ENCODE measurements at places on chromosomes 12 and 14.

DNA sequence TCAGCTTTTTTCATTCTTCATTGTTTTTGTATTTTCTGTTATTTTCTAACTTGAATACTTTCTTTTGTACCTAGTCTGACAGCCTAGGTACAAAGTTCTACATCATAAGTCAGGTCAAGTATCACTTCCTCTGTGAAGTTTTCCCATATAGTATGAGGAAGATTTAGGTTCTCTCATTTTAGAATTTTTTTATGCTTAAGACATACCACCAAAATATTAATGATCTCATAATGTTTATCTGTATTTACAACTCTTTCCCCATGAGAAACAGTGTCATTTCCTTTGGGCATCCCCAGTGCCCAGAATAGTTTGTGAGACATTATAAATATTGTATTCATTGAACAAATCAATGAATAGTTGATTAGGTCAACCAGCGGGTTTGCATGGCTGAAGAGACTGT, 3.1 kb upstream of the ATF7IP start:
- no peak for DNase-seq

DNA sequence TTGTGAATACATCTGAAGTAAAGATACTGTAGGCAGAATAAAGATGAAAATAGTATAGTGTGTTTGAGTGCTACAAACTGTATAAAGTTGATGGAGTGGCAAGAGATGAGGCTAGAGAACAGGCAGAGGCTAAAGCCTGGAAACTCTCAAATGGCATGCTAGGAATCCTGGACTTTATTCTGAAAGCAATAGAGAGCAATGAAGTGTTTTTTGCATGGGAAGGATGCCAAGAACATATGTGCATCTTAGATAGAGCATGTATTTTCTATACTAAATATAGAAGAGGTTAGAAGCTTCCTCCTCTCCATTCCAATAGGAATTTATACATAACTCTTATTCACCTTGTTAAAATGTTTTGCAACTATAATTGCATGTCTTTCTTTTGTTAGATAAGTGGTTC, 86.3 kb upstream of the TMTC2 start:
- DNase-seq, result no peak

DNA sequence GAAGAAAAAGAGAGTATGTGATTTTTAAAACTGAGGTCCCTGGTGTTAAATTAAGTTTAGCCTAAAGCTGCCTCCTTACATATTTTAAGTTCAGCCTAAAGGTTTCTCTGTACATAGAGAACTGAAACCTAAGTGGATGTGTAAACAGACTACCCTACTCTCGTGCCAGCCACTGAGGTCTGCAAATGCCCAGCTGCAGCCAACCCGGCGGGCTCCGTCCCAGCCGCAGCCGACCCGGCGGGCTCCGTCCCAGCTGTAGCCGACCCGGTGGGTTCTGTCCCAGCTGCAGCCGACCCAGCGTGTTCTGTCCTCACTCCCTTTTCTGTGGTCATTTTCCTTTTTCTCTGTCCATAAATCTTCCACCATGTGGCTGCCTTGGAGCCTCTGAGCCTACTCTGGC, 97.2 kb upstream of the SFSWAP start:
- DNase-seq, result no peak

DNA sequence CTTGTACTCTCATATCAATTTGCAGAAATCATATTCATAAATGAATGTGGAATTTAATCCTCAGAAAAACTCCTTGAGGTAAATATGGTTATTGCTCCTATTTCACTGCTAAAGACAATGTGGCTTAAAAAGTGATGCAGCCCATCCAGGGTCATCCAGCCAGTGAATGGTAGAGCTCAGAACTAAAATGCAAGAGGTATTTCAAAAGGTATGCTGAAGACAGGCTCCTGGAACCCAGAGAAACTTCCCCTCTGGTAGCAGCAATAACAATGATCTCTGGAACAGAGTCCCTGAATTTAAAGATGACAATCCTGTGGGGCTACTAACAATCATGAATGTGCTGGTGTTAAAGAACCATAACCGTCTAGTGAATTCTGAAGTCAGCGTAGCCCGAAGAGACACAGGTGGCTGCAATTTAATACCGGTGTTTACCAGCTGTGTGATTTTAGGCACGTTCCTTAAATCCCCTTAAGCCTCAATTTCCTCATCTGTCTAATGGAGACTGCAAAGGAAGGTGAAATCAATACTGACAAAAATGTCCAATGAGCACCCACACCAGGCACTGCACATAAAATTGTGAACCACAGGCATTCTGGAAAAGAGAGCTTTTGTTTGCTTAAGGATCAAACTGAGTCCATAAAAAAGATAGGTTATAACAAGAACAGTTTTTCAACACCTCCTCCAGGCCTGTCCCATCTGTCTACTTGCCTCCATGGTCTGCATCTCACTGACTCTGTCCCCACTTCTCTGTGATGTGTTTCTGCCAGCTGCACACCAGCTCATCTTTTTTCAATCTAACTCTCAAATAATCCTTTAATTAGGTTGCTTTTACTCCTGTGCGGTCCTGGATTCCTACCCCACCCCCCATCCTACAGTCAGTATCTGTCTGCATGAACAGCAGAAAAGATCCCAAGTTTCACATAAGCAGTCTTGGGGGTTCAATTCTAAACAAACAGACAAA, 10.5 kb downstream of the TM7SF3 start:
- no peak for DNase-seq

DNA sequence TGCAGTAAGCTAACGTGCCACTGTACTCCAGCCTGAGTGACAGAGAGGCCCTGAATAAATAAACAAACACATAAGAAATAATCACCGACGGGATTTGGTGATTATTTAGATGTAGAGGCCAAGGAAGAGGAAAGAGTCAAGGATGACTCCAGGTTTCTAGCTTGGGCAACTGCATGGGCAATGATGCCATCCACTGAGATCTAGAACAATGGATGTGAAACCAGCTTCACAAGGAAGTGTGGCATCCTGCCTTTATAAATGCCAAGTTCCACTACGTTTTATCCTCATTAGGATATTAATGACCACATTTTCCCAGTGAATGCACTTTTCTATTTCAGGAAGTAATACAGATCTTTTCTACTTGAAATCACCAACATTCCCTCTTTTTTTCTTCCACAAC, 10.9 kb upstream of the PTGER2 start:
- no peak for DNase-seq

GRCh38 chr12:75779891-75780496, 251.6 kb downstream of the PHLDA1 start:
- DNase-seq, result no peak

- no peak for DNase-seq
These were observed at the start of gene RASSF8 for GRCh38 chr12:25958428-25959070. TSS of gene RASSF8 (plus strand) at chr12:25958682. CDS start at chr12:26055344, 96,662 bp downstream.

DNA sequence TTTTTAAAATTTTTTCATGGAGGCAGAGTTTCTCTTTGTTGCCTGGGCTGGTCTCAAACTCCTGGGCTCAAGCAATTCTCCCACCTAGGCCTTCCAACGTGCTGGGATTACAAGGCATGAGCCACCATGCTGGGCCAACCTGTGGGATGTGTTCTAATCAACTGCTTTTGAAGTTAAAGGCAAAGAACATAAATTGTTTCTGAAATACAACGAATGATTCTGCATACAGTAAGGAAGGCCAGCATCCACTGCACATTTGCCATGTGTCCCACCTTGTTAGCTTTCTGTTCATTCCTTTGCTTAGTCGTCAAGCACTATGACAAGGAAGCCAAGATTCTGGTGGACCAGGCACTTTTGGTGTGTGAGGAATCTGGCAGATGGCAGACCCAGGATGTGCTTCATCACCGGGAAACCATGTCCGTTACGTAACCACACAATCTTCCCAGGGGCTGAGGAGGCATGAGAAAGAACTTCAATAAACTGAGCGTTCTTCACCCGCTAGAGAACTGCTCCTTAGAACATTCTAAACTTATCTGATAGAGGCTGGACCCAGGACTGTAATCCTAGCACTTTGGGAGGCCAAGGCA, 24.5 kb downstream of the MOK start:
- DNase-seq, result no peak

GRCh38 chr14:87566991-87567390, 426.0 kb downstream of the GALC start:
- no peak for DNase-seq

GRCh38 chr12:38159591-38160317, 156.8 kb upstream of the ALG10B start:
- DNase-seq, result no peak

DNA sequence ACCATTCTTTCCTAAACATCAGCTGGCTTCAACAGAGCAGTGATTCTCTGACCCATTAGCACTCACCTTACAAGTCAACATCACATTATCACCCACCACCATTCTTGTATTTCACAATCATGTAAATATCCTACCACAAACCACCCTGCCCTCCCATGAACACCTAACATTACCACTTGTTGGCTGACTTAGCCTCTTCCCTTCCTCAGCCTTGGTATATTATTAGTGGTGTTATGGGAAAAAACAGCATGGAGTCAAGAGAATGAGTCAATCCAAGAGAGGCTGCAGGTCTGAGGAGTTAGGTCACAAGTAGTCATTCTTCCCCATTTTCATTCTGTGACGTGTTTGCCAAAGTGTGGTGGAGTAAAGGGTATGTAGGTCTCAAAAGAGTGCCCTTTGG, 22.3 kb upstream of the MGP start:
- DNase-seq, result no peak

DNA sequence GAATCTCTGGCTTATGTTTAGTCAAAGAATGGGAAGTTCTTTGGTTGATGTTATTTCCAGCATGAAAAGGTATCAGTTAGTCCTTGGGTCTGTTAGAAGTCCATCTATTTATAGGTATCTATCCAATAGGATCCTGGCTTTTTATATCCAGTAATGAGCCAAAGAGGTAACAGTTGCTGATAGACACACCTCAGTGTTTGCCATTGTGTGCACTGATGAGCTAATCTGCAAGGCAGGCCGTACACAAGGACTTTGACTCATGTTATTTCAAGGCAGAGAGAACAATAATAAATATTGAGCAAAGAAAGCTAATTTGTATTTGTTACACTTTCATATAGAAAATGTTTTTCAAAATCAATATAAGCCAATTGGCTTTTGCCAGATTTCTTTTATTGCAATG, 56.4 kb downstream of the GLT1D1 start:
- no peak for DNase-seq

GRCh38 chr12:26823390-26823789, 9.6 kb downstream of the ITPR2 start:
- DNase-seq, result no peak

DNA sequence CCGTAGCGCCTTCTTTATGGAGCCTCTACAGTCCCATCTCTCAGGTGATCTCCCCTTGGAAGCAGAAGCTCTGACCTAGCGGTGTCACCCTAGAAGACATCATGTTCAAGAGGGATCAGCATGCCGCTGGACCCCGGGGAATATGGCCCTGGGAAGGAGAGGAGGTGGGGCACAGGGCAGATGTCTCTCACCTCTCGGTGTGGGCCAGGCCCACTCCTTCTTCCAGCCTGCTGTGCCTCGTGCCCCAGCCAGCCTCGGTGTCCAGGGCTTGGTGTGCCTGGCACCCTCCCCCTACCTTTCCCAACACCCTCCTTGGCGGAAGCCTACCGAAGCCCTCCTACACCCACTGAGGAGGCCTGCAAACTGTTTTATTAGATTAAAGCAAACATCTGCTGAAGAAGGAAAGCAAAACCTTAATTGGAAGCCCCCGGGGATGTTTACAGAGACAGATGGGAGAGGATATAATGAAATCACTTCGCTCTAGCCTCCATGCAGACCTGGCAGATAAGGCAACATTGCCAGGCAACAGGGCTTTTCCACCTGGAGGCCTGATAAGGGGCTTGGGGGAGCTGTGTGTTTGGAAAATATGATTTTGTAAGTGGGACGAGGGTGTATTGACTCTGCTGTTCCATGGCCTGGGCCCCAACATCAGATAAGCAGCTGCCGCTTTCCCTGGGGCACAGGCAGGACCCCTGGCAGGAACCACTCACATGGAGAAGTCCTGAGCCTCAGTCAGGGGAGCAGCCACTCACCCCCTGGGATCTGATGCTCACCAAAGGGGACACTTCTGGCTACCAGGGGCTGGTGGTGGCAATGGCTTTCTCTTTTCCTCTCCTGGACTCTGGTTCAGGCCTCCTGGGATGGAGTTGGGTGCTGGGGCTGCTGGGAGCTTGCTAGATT, 5.7 kb upstream of the CHGA start:
- DNase-seq, result no peak

DNA sequence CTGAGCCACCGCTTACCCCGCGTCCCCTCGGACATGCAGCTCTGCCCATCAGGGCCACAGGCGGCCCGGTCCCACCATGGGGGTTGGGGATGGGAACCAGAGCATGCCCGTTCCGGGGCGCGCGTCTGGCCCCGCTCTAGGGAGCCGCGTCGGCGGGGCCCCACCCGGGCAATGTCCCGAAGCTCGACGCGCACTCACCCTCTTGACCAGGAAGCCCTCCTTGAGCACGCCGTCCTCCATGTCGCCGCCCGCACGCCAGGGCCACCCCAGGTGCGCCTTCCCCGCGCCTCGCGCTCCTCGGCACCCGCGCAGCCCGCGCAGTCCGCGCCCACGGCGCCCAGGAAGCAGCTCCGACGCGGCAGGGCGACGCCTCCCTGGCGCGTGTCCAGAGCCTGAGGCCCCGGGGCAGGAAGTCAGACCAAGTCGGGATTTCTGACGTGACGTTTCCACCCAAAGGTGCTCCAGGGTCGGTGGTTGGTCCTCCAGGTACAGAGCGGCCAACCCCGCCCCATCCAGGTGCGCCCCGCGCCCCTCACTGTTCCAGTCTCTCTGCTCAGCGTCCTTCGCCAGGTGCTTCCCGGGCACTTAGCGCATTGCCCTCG, at the start of gene PLEK2:
Gene PLEK2, minus strand, starts transcription at position 346 of the 602 bp plus-strand sequence. Its CDS starts 106 bp downstream, at position 240.
- DNase-seq, result peak; percentile 25

DNA sequence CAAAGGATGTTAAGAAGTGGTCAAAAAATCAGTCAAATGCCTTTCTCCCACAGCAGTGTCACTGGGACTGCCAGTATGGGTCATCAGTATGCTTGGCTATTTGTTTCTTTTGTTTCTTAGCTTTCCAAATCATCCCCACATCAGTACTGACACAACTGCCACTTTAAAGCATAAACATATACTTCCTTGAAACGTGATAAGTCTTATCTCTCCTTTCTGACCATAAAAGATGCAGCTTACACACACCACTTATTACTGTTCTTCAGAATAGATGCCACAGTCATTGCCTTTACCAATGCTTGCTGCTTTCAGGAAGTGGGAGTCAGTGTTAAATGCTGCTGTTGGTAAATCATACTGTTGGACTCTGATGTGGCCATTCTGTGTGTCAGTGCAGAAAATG, 18.6 kb upstream of the GARIN2 start:
- DNase-seq, result no peak

- DNase-seq, result no peak
These were observed 13.9 kb downstream of the COPZ1 start for GRCh38 chr12:54338698-54339296.

GRCh38 chr12:104751594-104751993, 206.5 kb downstream of the SLC41A2 start:
- DNase-seq, result no peak

DNA sequence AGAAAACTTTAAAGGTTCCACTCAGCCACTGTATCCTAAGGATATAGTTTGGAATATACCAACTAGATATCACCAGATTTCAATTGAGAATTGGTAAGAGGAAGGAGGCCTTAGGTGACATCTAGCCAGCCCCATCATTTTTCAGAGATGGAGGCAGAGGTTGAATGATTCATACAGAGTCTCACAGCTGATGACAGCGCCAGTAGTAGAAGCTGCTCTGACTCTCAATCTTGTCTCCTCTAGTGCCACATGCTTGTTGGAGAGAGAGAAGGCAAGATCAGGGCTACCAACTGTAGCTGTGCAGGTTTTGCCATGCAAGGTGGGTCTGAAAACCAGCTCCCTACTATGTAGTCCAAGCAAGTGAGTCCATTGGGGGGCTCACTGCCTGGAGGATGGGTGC, 6.1 kb downstream of the FRMD6 start:
- DNase-seq, result no peak
